ENCODE measurements at places on chromosomes 6 and 20. TPM values are rescaled to one million over a fixed set of nuclear protein-coding genes. Genes with fewer than 3 reads are reported as not detected.

DNA sequence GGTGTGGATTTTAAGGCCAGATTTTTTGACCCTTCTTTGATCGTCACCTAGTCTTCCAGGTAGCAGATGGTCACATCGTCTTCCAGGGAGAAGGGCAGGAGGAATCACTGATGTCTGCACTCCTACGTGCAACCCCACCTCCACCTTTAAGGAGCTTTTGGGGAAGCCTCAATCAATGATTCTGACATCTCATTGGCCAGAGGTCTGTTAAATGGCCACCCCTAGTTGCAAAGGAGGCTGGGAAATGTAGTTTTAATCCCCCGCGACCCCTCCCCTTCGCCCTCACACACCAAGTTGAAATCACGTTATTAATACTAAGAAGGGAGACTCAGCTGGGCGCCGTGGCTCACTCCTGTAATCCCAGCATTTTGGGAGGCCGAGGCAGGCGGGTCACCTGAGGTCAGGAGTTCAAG is 151.4 kb downstream of the BCAS1 start:
- no peaks in the 10 kb centered on the region for H3K36me3 ChIP-seq
- H3K4me1 ChIP-seq: peaks cover 11% of the 10 kb centered on the region
- no peak overlapping the region for H3K4me3 ChIP-seq
- no peak overlapping the region for H3K27ac ChIP-seq
- no peaks in the 10 kb centered on the region for H3K27me3 ChIP-seq

DNA sequence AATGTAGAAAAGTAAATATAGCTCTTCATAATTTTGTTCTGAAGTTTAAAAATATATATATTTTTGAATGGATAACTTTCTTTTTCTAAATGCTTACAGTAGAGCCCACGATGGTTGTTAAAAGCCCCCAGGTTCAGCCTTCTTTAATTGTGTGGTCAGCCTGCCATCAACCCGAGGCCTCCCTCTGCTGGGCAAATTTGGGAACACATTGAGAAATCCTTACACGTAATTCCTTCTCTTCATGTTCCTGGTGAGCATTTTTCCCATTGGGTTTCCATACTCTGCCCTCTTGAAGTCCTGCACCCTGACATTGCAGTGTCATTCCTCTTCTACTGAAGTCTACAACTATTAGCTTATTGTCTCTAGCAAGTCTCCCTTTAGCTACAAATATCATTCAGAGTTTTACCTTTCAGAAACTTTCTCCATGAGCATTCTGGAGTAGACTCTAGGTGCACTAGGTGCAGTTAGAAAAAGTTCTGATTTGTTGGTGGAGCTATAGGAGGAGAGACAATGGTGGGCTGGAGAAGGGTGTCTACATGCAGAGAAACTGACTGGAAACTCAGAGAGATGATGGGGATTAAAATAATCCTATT is 40.6 kb downstream of the TRIM38 start:
- no peaks in the 10 kb centered on the region for H3K27me3 ChIP-seq
- no peak overlapping the region for H3K27ac ChIP-seq
- no peak overlapping the region for H3K4me3 ChIP-seq

DNA sequence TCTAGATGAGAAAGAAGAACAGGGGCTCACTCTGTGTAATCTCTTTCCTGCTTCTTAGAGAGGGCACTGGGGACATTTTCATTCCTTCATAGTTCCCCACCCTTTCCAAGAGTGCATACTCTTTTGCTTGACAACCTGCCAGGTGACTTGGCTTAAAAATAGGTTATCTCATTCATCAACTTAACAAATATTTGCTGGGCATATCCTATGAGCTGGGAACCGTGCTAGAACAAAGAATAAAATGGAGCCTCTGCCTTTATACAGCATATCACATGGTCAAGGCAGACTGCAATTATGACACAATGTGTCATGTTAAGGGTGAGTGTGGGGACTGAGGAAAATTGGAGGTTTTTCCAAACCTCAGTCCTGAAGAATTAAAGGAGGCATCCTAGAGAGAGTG is 209.8 kb upstream of the FOXA2 start:
- H3K4me1 ChIP-seq: peaks cover 6% of the 10 kb centered on the region
- H3K36me3 ChIP-seq: no peaks in the 10 kb centered on the region
- no peaks in the 10 kb centered on the region for H3K27me3 ChIP-seq
- H3K4me3 ChIP-seq: no peak overlapping the region
- DNase-seq: no peak

DNA sequence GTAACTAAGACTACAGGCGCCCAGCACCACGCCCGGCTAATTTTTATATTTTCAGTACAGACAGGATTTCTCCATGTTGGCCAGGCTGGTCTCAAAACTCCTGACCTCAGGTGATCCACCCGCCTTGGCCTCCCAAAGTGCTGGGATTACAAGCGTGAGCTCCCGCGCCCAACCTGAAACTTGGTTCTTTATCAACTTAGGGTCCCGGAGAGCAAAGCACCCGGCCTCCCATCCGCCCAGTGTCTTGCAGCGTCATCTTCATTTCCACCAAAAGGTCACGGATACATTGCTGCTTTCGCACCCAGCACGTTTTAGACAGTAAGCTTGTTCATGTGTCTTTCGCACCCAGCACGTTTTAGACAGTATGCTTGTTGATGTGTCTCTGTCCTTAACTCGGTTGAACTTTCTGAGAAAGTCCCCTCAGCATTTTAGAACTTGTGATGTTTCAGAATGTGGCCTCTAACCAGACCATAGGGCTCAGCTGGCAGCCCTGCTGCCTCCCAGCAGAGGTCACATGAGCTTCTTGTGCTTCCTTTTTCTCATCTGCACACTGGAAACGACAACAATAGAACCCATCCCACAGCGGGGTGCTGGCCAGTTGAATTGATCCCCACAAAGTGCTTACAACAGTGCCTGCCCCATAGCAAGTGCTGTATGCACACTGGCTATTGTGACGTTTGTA is 48.8 kb downstream of the PRR18 start:
- DNase-seq: no peak
- no peaks in the 10 kb centered on the region for H3K36me3 ChIP-seq
- no peaks in the 10 kb centered on the region for H3K4me1 ChIP-seq
- H3K27me3 ChIP-seq: no peaks in the 10 kb centered on the region
- no peak overlapping the region for H3K4me3 ChIP-seq
- H3K27ac ChIP-seq: no peak overlapping the region

DNA sequence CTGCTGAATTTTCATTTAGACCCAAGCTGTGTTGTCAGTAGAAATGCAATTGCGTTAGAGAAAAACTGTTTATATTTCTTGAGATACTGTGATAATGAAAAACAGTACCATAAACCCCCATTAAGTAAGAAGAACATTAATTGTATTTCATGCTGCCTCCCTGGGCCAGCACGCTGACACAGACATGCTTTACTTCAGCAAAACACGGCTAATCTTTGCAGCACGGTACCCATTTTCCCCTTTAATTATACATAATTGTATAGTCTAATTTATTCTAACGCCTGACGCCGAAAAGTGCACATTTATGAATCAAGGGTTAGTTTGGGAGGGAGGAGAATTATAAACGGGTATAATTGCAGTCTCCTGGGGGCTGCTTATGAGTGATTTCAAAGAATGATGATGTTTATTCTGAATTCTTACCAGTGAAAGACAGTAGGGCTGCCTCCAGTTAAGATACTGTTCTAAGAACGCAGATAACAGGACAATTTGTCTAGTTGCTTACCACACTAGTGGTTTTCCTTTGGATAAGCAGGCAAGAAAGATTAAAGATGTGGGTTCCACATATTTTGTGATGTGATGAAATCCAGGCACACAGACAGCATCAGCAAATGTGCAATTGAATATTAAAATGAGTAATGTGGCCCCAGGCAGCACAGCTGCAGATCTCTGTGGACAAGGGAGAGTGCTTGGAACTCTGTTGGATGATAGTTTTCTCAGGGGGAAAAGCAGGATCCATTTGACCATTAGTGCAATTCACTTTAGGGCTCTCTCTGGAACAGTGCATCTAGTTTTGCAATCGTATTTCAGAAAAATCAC is 4.7 kb upstream of the SULF2 start:
- peak overlapping the region; percentile 79 for H3K27ac ChIP-seq
- no peaks in the 10 kb centered on the region for H3K27me3 ChIP-seq
- peaks cover 8% of the 10 kb centered on the region for H3K4me1 ChIP-seq

DNA sequence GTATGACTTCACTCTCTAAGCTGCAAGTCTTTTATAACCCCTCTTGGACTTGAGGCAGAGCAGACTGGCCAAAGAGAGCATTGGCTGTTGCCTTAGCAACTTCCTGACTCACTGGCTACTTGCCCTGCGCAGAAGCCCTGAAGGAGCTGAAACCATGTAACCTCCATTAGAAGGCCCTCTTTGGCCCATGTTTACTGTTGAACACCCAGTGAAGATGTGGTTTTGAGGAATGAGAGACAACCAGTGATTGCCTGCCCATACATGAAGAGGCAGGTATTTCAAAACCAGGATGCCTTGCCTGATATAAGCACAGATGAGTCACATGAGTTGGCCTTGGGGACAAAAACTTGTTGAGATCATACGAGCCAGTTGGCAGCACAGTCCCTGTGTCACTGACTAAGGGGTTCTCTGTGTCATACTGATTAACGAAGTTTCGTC is 182.5 kb downstream of the EDN1 start:
- no peak overlapping the region for H3K4me3 ChIP-seq
- H3K27ac ChIP-seq: no peak overlapping the region
- no peaks in the 10 kb centered on the region for H3K36me3 ChIP-seq
- H3K4me1 ChIP-seq: no peaks in the 10 kb centered on the region
- DNase-seq: peak; percentile 48

DNA sequence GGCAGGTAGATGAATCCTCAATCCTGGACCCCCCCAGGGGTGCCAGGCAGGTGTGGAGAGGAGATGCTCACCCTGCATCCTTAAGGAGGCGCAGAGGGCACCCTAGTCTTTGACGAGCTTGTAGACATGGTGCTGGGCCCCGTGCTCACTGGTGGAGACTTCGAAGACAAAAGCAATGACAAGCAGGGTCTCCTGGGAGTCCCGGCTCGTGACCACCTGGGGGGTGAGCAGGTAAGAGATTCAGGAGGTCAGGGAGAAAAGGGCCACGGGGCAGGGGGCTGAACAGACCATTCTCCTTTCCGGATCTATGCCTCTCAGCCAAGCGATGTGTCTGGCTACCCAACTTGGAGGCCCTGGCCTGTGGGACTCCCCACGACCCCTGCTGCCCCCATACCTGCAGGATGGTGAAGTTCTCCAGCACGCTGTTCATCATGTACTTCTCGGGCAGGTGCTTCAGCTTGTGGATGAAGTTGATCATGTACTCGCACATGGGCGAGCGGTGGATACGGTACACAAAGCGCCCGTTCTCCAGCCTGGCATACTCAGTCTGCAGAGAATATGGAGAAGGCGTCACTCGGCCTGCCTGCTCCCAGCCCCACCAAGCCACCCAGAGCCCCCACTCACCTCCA is 6.9 kb downstream of the RPL10A start:
- no peak overlapping the region for H3K27ac ChIP-seq
- no peak for DNase-seq
- H3K36me3 ChIP-seq: no peaks in the 10 kb centered on the region
- H3K27me3 ChIP-seq: no peaks in the 10 kb centered on the region
- H3K4me3 ChIP-seq: no peak overlapping the region
- H3K4me1 ChIP-seq: peaks cover 4% of the 10 kb centered on the region

DNA sequence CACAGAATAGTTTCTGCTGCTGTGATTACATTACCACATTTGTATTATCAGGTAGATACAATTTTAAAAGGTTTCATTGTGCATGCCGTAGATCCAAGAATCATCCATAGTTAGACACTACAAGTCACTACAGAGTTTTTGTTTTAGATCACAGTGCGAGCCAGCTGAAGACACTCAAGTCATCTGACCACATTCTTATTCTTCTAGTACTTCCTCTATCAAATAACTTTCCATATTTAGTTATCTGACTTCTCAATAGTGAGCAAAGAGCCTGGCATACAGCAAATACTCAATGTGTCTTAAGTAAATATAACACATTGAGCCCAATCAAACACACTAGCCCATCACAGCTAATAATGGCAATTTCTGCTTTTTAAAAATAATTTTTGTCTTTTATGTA is 195.4 kb downstream of the ASCC3 start:
- H3K27ac ChIP-seq: no peak overlapping the region
- no peaks in the 10 kb centered on the region for H3K4me1 ChIP-seq
- no peaks in the 10 kb centered on the region for H3K27me3 ChIP-seq
- DNase-seq: no peak
- no peaks in the 10 kb centered on the region for H3K36me3 ChIP-seq

The ARMC12 gene
- total RNA-seq: 1.1 TPM

The C20orf204 gene
- 1.1 TPM for total RNA-seq

The CGA gene
- total RNA-seq: not detected
